ENCODE measurements at places on chromosomes 7 and 10.
A peak's percentile ranks its signal among the peaks of the same experiment; 100 is the strongest.

DNA sequence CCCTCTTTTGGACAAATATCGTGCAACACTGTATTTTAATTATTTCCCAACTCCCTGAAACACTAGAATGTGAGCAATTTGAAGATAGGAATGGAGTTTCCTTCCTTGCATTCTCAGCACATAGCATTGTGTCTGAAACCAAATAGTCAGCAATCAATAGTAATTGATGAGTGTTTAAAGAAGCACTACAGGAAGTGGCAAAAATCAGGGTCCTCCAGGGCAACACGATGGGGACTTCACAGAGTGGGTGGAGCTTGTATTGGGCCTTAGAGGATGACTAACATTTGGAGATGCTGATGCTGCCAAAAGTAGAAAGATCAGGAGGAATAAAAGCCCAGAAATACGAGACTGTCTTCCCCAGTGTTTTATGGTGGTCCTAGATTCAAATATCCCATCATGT is 94.9 kb downstream of the NPSR1 start:
- no peak for DNase-seq

DNA sequence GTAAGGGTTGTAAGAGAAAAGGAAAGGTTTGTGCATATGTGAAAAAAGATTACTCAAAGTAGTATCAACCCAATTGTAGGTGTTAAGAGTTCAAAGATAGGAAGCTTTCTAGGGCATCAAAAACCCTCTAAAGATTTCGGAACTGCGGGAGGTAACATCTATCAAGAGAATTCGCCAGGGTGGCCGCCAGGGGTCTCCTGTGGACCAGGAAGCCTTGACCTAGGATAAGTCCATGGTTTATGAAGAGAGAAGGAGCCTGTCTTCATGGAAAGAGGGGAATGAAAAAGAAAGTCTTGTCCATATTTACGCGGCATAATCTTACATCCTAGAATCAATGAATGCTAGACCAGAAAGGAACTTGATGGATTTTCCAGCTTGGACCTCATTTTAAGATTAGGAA is 140.7 kb upstream of the CALCR start:
- DNase-seq, result peak; percentile 1

- DNase-seq, result no peak
These were observed 16.4 kb downstream of the CARD11 start for GRCh38 chr7:3027005-3027845.

DNA sequence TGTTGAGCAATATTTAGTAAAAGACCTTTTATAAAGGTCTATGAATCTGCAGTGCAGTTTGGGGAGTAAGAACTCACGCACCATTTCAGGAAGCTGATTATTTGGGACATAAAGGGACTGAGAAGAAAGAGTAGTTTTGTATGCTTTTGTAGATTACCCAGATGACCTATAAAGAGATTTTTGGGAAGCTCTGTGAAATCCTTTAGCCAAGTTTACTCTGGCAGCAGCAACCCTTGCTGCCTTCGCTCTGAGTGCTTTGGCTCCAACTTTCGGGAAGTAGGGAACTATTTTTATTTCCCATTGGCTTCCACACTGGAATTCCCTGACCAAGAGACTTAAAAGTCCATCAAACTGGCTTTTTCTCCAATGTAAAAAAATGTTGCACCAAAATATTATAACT is 1110.1 kb upstream of the PHF14 start:
- DNase-seq, result no peak

GRCh38 chr10:34716958-34717357 is 98.1 kb downstream of the PARD3 start:
- DNase-seq, result no peak

DNA sequence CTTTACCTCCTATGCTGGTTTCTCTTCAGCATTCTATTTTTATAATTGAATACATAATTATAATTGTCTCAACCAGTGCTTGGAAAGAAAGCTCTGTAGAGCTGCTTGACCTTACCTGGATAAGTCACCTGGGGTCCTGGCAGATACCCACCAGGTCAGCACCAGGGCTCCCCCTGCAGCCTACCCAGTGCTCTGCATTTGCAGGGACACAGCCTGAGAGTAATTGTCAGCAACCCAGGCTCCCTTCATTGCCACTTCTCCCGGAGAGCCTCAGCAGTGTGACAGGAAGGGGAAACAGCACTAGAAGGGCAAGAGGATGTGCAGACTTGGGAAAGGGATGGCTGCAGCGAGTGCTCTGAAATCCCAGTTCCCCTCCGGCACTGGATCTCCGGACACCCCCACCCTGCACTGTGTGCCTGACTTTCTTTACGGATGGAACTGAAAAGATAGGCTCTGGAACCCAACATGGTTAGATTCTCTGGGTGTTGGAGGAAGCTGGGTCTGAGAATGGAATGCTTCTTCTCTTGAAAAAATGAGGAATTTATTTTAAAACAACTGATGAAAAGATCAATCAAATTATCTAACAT is 11.4 kb upstream of the PAX4 start:
- DNase-seq, result no peak

DNA sequence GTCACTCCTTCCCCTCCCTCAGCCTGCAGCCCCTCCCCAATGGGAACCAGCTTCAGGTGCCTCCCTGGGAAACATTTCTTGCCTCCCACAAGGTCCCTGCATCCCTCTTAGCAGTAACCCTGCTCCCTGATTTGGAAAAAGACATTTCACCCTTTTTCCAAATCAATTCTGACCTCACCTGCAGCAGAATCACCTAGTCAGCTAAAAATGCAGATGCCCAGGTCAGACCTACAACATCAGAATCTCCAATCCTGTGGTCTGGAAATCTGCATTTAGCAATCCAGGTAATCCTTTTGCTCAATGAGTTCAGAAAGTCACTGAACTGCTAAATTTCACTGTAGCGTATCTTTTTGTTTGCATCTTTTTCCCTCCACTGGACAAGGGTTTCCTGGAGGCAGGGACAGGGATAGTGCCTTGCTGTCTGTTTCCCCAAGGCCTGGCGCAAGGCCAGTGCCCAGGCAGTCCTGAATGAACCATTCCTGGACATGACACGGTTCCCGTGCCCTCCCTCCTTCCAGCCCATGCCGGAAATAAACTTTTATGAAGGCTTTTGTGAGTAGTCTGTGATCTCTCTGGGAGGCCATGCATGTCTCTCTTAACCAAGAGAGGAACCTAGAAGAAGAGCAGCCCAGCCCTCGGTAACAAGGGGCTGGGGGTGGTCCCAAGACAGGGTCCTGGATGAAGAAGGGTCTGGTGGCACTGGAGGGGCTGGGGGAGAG is 44.0 kb downstream of the COL13A1 start:
- DNase-seq, result no peak

GRCh38 chr10:71225291-71226058 is 13.1 kb downstream of the UNC5B start:
- DNase-seq, result no peak

DNA sequence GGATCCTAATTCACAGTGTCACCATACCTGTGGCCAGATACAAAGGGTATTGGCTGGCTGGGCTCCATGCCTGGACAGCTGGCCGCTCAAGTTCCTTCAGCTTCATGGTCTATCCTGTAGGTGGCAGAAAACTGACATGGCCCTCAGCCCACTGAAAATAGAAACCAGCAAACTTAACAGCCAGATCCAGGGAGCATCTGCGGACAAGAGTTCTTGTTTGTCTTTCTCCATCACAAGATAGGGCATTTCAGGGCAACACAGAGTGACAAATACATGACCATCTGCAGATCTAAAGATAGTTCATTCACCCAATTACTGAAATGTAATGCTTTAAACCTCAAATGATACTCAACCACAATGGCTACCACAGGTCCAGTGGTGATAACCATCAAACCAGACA is 2.8 kb downstream of the SEC31B start:
- DNase-seq, result no peak

GRCh38 chr7:20064974-20065862 is 152.0 kb downstream of the MACC1 start:
- peak; percentile 8 for DNase-seq

GRCh38 chr7:75631711-75632110 is 107.0 kb downstream of the HIP1 start:
- DNase-seq, result no peak

- DNase-seq, result no peak
These were observed 204.0 kb downstream of the FZD1 start for GRCh38 chr7:91468256-91468655.

GRCh38 chr10:114970515-114970914 is 32.5 kb downstream of the TRUB1 start:
- DNase-seq, result no peak

DNA sequence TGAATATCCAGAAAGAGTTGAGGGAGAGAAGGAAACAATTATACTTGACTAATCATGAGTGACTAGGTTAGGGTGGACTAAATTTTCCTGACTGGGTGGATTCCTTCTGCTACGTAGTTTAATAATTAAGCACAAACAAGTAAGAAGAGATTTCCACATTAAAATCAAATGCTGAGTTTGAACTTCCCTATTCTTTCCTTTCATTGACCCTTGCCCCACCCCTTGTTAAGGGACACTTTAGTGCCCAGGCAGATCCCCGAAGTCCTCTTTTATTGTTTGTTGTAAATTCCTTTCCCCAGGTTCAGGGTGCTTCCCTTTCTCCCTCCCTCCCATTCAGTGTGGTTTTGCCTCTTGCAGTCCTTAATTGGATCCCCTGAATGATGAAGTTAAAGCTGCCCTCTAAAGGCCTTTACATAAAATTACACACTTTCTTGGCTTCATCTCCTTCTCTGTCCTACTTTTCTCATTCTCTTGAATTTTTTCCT is 8.8 kb upstream of the SPAM1 start:
- no peak for DNase-seq

DNA sequence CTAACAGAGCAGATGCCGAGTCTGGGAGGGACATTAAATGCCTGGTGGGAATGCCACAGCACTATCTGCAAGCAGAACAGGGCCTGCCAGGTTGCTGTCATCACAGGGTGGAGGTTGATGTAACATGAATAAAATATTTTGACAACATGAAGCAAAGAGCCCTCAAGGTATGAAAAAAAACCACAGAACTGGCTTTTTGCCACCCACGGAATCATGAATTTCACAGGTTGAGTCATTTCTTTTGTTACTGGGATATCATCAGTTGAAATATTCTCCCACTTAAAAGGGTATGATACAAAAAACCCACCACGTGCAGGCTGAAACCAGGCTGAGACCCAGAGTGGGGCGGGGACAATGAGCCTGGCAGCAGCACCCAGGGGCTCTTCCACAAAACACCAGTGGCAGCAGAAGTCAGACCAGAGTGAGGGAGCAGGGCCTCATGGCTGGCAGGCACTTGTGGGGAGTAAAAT is 220.1 kb downstream of the TNS3 start:
- DNase-seq, result peak; percentile 69

- no peak for DNase-seq
These were observed 149.5 kb upstream of the VWC2 start for GRCh38 chr7:49623943-49624342.

GRCh38 chr7:50687096-50687495 is 95.6 kb downstream of the GRB10 start:
- DNase-seq, result no peak

DNA sequence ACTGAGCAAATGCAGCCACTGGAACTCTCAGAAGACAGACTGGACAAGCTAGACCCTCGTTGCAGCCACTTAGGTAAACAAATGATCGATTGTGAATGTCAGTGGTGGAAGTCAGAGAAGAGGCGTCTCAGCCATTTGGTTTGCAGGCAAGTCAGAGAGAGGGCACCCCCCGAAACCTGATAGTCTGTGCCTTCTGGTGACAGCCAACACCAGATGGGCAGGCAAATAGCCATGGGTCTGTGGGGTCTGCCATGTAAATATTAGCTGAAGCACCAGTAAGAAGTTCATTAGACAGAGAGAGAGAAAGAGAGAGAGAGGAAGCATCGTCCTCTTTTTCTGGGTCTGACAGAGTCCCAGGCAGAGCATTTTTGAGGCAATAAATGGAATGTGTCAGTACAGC is 5.4 kb downstream of the PPP1R17 start:
- no peak for DNase-seq

GRCh38 chr7:34902182-34902581 is 135.1 kb downstream of the DPY19L1 start:
- DNase-seq, result no peak

- DNase-seq, result no peak
These were observed 8.4 kb upstream of the IFT22 start for GRCh38 chr7:101330011-101330484.

DNA sequence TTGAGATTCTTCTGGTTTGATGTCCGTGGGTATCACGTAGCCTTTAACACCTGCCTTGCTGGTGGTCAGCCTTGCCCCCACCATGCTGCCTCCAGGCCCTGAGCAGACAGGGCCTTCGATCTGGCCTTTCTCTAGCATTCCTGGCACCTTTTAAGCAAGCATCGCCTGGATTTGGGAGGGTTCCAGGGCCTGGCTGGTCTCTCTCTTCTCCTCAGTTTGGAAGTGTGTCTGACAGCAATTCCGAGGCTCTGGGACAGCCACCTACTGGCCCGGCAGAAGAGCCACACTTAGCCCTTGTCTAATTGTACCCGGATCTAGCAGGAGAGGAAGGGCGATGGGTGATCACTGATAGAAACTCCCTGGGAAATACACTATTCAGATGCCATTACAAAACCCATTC is 441.3 kb upstream of the MKI67 start:
- DNase-seq, result no peak

- DNase-seq, result no peak
These were observed 25.6 kb downstream of the SH2B2 start for GRCh38 chr7:102312317-102312716.

GRCh38 chr7:138025215-138026186 is 23.6 kb upstream of the CREB3L2 start:
- DNase-seq, result no peak

DNA sequence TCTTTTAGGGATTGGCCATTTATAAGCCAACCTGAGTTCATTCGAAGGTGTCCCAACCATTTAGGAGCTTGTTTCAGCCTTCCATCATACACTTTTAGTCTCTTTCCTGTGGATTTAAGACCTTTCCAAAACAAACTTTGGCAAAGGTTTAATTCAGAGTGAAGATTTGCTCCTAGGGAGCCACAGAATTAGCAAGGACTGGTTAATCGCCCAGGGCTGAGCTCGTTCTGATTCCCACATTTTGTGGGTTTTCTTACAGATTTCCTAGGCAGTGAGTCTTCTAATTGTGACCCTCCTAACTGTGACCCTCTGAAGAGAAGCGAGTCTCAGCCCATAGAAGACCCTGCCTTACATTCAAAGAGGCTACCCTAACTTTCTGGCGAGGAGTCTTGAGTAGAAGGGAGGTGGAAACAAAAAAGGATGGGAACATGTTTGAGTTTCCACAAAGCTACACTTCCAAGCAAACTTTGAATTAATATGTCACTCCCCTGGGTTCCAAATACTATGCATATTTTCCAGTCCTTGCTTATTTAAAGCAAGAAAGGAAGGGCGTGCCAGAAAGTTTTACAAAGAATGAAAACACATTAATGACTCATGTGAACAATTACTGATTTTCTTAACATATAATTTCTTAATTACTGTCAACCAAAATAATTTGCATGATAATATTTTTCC is 118.3 kb downstream of the ARID5B start:
- no peak for DNase-seq

- peak; percentile 37 for DNase-seq
These were observed 45.6 kb upstream of the SCIN start for GRCh38 chr7:12524794-12525386.

DNA sequence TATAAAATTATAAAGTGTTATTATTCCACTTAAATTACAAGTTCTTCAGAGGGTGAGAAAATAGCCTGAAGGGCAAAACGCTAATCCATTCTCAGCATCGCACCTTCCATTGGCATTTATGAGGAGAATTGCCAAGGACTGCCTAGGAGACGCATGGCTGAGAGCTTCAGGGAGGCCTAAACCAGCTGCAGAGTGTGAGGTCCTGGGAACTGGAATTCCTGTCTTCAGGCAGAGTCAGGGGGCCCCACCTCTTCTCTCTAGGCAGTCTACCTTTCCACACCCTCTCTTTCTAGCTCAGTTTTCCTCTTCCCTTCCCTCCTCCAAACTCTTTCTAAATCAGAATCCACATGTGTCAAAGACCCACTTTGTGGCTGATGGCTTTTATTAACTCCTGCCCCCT is 35.3 kb downstream of the LRRC72 start:
- DNase-seq, result no peak
